ENCODE measurements at places on chromosomes 5 and 9.

- DNase-seq = no peak
These were observed 219.6 kb upstream of the RORB start for GRCh38 chr9:74277532-74277931.

DNA sequence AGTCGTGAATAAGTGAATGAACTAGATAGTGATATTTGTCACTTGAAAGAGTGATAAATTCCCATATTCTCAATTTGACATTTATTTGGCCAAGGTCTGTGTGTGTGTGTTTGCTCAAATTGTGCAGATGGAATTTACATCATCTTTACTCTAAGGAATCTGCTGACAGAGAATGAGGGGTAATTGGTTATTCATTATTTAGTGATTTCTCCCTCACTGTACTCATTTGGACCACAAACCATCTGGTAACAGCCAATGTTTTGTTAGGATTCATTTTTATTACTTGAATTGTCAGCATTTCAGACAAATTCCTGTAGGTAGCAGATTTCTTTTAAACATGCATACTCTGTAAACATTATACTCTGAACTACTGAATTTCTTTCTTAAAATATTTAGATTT is 15.6 kb downstream of the VCAN start:
- DNase-seq = no peak

DNA sequence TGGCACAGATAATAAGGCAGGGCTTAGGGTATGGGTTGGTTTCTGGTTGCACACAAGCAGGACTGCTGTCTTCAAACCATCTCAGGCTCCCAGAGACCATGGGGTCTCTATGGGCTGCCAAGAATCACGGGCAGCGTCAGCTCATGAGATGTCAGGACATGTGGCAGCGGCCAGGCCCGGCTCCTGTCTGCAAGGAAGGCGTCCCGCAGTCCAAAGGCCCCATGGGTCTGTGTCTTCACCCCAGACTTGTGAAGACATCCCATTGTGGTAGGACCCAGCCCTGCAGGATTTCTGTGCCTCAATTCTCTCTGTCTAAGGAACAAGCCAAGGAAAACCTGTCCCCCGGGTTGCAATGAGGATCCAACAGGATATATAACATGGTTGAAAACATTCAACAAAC is 32.6 kb downstream of the IPPK start:
- DNase-seq = no peak

- DNase-seq = no peak
These were observed 391 bp downstream of the RALGDS start for GRCh38 chr9:133120501-133121197.

- DNase-seq = no peak
These were observed 17.5 kb downstream of the IRF1 start for GRCh38 chr5:132473019-132473531.

DNA sequence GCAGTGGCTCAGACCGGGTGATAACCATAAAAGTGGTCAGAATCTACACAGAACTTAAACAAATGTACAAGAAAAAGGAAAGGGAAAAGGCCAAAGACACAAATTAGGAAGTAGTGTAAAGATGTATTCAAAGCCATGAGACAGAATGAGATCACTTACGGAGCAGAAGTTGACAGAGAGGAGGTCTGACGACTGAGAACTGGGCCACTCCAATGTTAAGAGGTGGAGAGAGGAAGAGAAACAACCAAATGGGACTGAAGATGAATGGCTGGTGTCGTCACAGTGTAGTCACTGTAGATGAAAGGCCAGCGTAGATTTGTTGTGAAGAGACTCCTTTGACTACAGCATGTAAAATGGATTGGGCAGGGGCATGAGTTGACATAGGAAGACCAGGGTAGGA is 114.4 kb downstream of the DROSHA start:
- DNase-seq = no peak

- DNase-seq = no peak
These were observed 265.7 kb downstream of the FAM170A start for GRCh38 chr5:119895066-119895465.

DNA sequence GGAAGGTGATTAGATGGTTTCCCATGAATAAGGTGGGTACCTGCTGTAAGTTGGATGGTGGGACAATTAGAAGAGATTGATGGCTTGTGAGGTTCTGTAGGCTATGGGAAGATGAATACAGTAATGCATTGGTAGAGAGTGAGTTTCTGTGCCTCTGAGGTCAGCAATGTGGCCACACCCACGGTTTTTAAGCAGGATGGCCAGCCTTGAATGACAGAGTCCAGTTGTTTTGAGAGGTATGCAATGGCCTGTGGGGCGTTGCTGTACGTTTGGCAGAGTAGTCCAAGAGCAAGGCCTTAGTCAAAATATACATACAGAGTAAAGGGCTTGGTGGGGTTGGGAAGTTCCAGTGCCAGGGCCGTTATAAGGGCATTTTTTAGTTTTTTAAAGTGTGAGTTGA is 235.6 kb upstream of the C9orf72 start:
- DNase-seq = no peak

DNA sequence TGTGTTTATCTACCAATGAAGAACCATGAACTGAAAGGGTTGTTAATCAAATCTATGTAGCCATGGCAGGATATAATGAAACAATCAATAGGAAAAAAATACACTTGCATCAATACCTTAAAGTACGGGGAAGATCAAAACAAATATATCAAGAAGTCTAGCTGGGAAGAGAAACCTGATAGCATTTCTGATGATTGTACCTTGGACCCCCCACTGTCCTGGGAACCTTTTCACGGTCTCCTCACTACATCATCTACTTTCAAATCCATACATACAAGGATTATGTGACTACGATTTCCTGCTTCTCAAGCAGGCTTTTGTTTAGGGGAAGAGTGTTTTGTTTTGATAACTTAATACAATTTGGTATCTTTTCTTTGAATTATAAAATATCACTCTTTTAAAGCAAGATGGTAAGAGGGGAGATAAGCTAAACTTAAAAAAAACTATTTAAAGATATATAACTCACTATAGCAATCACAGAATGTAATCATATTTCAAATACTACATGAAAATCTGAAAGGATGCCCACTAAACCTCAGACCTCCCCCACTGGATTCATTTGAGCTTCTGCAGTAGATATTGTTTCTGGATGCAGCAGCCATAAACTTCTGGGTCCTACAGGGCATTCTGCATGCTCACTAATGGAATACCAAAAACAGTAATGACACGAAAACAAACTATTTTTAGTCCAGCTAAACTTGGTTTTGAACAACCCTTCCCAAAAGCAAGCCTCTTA is 8.0 kb downstream of the EBF1 start:
- no peak for DNase-seq

DNA sequence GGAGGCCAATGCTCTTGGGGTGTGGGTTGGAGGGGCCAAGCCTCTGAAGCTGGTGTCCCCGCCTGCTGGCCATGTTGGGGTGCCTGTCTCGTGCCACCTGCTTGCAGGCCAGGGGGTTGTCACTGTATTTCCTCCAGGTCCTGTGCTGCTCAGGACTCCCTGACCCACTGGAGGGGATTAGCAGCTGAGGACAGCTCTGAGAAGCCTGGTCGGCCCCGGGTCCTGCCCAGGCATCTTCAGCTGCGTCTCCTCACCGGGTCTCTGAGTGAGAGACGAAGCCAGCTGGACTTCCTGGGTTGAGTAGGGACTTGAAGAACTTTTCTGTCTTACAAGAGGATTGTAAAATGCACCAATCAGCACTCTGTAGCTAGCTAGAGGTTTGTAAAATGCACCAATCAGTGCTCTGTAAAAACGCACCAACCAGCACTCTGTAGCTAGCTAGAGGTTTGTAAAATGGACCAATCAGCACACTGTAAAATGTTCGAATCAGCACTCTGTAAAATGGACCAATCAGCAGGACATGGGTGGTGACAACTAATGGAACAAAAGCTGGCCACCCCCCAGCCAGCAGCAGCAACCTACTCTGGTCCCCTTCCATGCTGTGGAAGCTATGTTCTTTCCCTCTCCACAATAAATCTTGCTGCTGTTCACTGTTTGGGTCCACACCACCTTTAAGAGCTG is 20.6 kb upstream of the SLC9A3 start:
- DNase-seq = no peak

DNA sequence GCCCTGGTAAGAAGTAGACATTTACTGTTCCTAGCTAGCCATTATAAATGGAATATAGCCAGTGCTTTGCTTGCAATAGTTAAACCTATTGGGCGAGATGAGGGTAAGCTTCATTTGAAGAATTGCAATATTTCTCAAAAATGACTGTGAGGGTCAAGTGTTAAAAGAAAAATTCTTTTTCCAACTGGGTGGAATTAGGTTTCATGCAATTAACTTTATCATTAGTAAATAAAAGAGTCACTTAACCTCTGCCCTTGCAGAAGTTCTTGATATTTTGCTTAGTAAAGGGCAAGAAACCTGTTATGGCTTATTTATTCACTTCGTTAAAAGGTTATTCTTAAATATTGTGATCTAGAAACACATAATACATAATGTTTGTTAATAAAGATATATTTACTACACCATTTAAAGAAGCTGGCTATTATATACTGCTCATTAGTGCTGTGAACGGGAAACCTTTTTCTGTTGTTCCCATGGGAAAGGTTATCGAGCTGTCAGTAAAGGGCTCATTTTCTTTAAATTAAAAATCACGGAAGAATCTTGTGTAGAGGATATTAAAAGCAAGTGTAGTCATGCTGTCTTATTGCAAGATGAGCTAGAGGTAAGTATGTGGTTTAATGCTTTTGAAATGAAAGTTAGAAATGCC is 370.5 kb downstream of the CSNK1G3 start:
- DNase-seq = no peak

- DNase-seq = no peak
These were observed 42.4 kb downstream of the STX17 start for GRCh38 chr9:99948896-99949295.

DNA sequence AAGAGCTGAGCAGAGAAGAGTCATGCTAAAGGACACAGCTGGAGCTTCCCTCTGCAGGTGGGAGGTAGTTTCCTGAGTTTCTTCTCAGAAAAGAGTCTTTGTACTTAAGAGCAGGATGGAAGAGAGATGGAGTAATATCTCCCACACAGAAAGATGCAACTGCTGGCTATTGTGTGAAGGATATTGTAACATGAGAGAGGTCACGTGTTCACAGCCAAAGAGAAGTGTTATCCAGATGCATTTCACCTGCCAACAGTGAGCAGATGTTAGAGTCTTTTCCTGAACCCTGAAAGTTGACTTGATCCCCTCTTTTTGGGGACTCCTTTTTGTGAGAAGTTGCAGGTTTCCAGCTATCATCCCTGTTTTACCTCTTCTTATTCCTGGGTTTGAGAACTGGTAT is 14.0 kb upstream of the TRIO start:
- no peak for DNase-seq

- no peak for DNase-seq
These were observed 39.5 kb downstream of the RASGEF1C start for GRCh38 chr5:180169248-180170105.

DNA sequence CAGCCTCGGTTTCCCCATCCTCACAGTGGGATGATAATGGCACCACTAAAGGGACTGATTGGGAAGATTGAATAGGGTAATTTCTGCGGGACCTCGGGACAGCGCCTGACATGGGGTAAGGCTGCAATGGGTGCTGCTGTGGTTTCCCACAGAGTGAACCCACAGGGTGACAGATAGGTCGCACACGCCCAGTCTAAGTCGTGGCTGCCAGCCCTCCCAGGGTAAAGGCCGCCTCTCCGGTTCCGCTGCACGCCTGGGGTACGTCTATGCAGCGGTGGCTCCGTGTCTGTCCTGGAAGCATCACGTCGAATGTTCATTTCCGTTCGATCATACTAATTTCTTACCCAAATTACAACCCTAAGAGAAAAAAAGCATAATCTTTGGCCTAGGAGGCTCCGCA is 631 bp downstream of the CFAP77 start:
- no peak for DNase-seq

- no peak for DNase-seq
These were observed 55.6 kb downstream of the SPTLC1 start for GRCh38 chr9:92059661-92060060.

DNA sequence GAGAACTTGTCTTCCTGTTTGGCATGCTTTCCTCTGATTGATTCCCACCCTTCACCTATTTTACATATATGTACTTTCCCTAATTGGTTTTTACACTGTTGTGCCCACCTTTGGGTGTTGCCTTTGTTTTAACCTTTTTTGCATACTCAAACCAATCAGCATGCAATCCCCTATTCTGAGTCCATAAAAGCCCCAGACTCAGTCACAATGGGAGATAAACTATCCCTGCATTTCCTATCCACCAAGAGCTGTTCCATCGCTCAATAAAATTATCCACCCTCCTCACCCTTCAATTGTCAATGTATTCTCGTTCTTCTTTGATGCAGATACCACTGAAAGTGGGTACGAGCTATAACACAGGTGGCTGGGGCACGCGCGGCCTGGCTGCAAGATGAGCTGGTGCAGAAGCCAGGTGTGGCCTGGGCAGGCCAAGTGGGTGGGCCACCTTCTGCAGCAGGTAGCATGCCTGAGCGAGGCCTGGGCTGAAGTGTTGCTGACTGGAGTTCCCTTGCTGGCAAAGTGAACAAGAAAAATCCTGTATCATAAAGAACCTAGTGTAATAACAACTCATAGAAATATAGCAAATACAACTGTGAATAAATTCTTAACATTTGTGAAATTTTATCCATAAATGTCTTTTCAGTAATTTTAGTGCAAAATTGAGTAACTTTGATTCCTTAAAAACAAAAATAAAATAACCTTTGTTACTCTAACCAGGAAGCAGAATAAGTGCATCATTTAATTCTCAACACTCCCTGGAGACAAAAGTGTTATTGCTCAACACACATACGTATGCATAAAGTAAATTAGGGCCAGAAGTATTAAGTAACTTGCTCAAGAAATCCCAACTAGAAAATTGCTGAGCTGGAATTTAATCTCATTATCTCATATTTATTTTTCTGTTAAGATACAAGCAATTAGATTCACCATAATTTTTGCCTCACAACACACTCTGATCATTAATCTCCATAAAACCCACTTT is 685.3 kb upstream of the EDIL3 start:
- DNase-seq = no peak

GRCh38 chr5:65050140-65050539 is 281.4 kb downstream of the CWC27 start:
- DNase-seq = no peak

- DNase-seq = no peak
These were observed 7.0 kb downstream of the NFIB start for GRCh38 chr9:14306672-14307660.
